ENCODE measurements at places on chromosomes 5 and 9.

GRCh38 chr5:83368835-83369234 is 102.7 kb upstream of the VCAN start:
- no peak for DNase-seq

GRCh38 chr5:176394096-176394495 is 5.5 kb downstream of the HIGD2A start:
- DNase-seq = no peak

- DNase-seq = no peak
Measured at GRCh38 chr5:138981131-138981530, 106.0 kb upstream of the LRRTM2 start.

- no peak for DNase-seq
Measured at GRCh38 chr9:129781131-129781530, 21.9 kb upstream of the TOR1B start.

DNA sequence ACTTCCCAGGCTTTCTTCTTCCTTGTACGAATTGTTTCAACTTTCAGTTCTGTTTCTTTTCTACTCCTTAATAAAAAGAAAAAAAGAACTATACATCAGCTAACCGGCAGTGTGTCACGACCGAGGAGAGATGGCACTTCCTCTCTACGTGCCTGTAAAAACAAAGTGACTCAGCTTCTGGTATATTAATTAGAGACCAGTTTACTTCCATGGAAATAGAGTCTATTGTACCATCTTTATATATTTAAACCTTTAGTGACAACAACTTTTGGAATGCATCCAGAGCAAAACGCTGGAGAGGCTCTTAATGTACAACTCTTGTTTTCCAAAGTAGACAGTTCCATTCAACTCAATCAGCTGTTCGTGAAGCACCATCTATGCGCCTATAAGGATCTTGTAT is 94.5 kb upstream of the LIFR start:
- DNase-seq = no peak
